ENCODE measurements at places on chromosomes 6 and 20. TPM values are rescaled to one million over a fixed set of nuclear protein-coding genes. Genes with fewer than 3 reads are reported as not detected.

NOX3 gene
- not detected for total RNA-seq

C4A gene
- total RNA-seq = 15.9 TPM

TFAP2D gene
- not detected for total RNA-seq

PNLDC1 gene
- 0.72 TPM for total RNA-seq

HTR1E gene
- total RNA-seq = not detected

GRCh38 chr20:10855778-10856177 is 182.0 kb upstream of the JAG1 start:
- H3K27ac ChIP-seq = peak overlapping the region; percentile 78
- H3K4me1 ChIP-seq = no peaks in the 10 kb centered on the region
- H3K27me3 ChIP-seq = no peaks in the 10 kb centered on the region
- DNase-seq = no peak
- no peaks in the 10 kb centered on the region for H3K36me3 ChIP-seq

- DNase-seq = no peak
- no peak overlapping the region for H3K4me3 ChIP-seq
- H3K4me1 ChIP-seq = peaks cover 27% of the 10 kb centered on the region
- H3K36me3 ChIP-seq = no peaks in the 10 kb centered on the region
- no peaks in the 10 kb centered on the region for H3K27me3 ChIP-seq
Observed at GRCh38 chr6:158796353-158796752, 22.8 kb downstream of the EZR start.

- no peak overlapping the region for H3K4me3 ChIP-seq
- no peaks in the 10 kb centered on the region for H3K27me3 ChIP-seq
- H3K36me3 ChIP-seq = no peaks in the 10 kb centered on the region
- no peaks in the 10 kb centered on the region for H3K4me1 ChIP-seq
Observed at GRCh38 chr20:39646874-39647413, 684.8 kb downstream of the DHX35 start.

DNA sequence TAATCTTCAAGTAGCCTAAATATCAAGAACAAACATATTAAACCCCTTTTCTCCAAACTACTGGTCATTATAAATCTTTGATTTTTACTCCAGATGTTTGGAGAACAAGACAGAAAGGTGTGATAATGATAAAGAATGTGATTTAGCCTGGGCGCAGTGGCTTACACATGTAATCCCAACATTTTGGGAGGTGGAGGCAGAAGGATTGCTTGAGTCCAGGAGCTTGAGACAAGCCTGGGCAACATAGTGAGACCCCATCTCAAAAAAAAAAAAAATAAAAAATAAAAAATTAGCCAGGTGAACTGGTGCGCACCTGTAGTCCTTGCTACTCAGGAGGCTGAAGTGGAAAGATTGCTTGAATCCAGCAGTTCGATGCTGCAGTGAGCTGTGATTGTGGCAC is 35.1 kb upstream of the FUCA2 start:
- no peak for DNase-seq
- H3K4me1 ChIP-seq = peaks cover 3% of the 10 kb centered on the region
- no peaks in the 10 kb centered on the region for H3K27me3 ChIP-seq

- no peak overlapping the region for H3K4me3 ChIP-seq
- DNase-seq = no peak
- H3K4me1 ChIP-seq = no peaks in the 10 kb centered on the region
- no peaks in the 10 kb centered on the region for H3K27me3 ChIP-seq
- H3K36me3 ChIP-seq = no peaks in the 10 kb centered on the region
Observed at GRCh38 chr6:3584606-3585005, 127.8 kb upstream of the SLC22A23 start.

GRCh38 chr6:17233531-17233930 is 47.6 kb upstream of the RBM24 start:
- no peak for DNase-seq
- no peaks in the 10 kb centered on the region for H3K36me3 ChIP-seq
- H3K27me3 ChIP-seq = no peaks in the 10 kb centered on the region
- no peak overlapping the region for H3K4me3 ChIP-seq

GRCh38 chr20:31715766-31716165 is 6.9 kb downstream of the BCL2L1 start:
- H3K4me1 ChIP-seq = peaks cover 44% of the 10 kb centered on the region
- no peaks in the 10 kb centered on the region for H3K36me3 ChIP-seq

DNA sequence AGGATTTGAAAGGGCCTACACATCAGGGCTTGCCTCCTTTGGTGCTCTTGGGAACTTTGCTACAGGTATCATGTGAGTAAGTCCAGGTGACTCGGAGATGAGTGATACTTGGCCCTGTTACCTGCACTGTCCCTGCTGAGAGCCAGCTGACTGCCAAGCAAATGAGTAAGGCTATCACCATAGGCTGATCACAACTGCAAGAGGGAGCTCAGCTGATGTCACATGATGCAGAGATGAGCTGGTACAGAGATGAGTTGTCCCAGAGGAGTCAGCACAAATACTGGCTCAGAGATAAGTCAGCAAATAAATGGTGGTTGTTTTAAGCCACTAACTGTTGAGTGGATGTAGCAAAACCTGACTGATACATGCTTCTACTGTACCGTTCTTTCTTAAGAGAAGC is 41.4 kb downstream of the LAMP5 start:
- no peaks in the 10 kb centered on the region for H3K36me3 ChIP-seq
- H3K4me3 ChIP-seq = no peak overlapping the region
- H3K27ac ChIP-seq = no peak overlapping the region
- DNase-seq = no peak
- no peaks in the 10 kb centered on the region for H3K27me3 ChIP-seq

GRCh38 chr6:133814797-133815196 is 74.1 kb upstream of the TCF21 start:
- H3K27ac ChIP-seq = no peak overlapping the region
- no peak for DNase-seq
- H3K27me3 ChIP-seq = no peaks in the 10 kb centered on the region

GRCh38 chr6:81331526-81331925 is 421.0 kb downstream of the TENT5A start:
- no peaks in the 10 kb centered on the region for H3K27me3 ChIP-seq
- no peaks in the 10 kb centered on the region for H3K36me3 ChIP-seq
- H3K4me3 ChIP-seq = no peak overlapping the region
- H3K27ac ChIP-seq = no peak overlapping the region
- H3K4me1 ChIP-seq = no peaks in the 10 kb centered on the region
- no peak for DNase-seq

DNA sequence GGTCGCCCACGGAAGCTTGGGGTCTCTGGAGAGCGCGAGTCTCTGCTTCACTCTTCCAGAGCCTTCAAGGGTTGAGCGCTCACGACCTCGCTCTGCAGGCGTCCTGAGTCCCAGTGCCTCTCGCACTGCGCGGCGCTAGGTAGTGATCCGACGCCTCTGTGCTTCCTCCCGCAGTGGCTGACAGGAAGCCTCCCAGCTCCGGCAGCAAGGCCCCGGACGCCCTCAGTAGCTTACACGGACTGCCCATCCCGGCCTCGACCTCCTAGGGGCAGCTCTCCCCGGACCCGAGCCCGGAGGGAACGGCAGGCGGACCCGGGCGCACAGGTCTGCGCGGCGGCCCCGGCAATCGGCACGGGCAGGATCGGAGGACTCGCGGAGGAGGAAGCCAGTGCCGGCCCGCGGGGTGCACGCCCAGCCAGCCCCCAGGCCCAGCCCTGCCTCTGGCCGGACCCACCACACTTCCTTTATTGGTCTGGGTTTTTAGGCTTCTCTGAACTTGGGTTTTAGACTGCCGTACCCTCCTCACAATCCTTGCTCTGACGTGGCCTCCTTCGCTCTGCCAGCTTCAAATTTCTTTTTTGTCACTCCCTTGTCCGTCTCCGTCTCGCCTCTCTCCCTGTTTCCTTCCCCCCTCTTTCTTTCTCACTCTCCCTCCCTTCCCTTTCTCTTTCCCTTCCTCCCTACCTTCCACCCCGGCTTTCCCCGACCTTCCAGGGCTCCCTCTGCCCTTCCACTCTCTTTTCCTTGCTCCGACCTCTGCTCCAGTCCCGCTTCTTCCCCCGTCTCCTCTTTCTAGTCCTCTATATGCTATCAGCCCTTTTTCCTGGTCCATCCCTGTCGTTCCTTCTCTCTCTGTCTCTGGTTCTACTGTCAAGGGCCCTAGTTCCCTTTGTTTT is 9.1 kb downstream of the PAX1 start:
- H3K36me3 ChIP-seq = no peaks in the 10 kb centered on the region
- H3K4me1 ChIP-seq = no peaks in the 10 kb centered on the region
- no peak for DNase-seq

DNA sequence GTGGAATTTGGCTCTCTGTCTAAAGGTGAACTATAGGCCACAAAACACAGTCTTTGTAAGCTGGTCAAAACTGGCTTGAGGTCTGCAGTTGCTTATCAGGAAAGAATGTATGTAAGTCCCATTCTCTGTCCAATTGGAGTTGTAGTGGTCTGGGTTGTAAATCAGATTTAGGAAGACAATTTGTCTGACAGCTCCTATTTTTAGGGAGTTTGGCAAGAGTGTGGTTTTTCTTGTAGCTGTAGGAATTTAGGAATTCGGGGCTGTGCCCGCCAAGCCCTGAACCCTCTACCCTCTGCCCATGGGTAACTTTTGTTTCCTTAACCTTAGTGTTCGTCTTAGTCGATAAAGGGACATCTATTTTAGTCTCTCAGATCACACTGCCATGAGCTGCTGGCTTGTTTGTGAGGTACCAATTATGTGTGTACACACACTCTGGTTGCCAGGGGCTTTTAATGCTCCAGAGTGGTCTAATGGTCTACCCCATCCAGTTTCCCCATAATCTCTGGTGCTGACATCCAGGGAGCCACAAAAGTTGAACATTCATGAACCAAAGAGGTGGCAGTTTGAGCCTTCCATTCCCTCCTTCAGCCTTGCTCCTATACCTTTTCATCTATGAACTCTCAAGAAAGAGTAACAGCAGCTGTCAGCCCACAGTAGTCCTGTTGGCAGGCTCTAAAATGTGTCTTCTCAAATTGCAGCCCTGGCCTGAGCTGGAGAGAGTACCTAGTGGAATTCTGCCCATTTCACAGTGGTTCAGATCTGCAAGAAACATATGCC is 93.0 kb downstream of the ANKRD6 start:
- H3K27me3 ChIP-seq = no peaks in the 10 kb centered on the region
- H3K27ac ChIP-seq = no peak overlapping the region
- no peak for DNase-seq
- no peaks in the 10 kb centered on the region for H3K36me3 ChIP-seq
- no peaks in the 10 kb centered on the region for H3K4me1 ChIP-seq

All from colonic mucosa (tissue), 4 donors.